CD8-positive, alpha-beta T cell (primary cell): ENCODE measurements at places on chromosomes 3 and 15.

- no peak for DNase-seq
Measured at GRCh38 chr3:114586119-114586518, 292.3 kb downstream of the TIGIT start.

- DNase-seq: no peak
Measured at GRCh38 chr3:119628816-119629445, 31.2 kb downstream of the PLA1A start.

DNA sequence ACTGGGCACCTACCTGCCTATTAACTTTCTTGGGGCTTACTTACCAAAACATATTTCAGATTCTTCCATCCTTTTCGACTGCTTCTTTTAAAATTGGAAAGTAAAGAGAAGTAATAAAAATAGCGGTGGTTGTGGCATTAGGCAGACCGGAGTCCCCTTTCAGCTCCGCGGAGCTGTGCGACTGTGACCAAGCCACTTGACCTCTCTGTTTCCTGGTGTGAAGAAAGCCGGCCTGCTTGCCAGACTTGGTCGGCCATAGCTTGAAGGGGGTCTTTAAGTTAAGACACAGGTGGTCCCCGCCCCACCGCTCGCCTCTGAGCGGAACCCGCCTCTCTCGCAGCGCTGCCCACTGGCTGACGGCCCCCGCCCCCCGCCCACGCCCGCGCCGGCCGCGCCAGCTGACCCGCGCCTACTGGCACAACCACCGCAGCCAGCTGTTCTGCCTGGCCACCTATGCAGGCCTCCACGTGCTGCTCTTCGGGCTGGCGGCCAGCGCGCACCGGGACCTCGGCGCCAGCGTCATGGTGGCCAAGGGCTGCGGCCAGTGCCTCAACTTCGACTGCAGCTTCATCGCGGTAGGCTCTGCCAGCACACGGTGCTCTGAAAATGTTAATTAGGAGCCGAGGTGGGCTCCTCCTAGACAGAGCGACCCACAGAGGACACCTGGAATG is 18.3 kb downstream of the NOX5 start:
- no peak for DNase-seq

DNA sequence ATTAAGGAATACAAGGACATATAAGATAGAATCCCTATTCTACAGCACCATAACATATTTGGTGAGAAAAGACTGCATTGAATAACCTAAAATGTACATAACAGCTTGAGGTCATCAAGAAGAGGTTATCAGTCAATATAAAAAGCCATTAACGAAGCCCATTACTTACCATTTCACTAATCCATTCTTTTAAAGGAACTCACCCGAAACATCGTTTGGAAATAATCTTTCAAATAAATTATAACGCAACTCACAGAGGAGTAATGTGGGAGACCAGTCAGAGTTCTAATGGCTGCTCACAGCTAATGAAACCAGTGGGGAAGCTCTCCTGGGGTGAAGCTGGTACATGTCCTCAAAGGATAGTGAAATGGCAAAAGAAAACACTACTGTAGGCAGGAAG is 188.4 kb downstream of the TBC1D5 start:
- DNase-seq: no peak

GRCh38 chr15:69298697-69299441 is at the start of gene PAQR5:
Gene PAQR5, plus strand, starts transcription at chr15:69298912. Its CDS starts 61,169 bp downstream, at chr15:69360081.
- no peak for DNase-seq

DNA sequence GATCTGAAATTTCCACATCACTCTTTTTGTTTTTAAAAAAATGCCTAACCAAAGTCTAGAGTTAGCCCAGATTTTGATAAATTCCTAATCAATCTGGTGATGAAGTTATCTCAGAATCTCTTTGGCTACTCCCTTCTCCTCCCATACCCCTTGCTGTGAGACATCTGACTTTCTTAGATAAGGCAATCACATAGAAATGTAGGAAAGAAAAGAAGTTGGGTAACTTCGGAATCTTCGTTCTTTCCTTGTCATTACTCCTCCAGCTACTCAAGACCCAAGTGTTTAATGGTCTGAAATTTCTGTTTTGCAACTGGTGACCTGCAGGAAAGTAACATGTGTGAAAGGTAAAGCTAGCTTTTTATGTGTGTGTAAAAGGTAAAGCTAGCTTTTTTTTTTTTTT is 37.8 kb downstream of the MYL3 start:
- no peak for DNase-seq

DNA sequence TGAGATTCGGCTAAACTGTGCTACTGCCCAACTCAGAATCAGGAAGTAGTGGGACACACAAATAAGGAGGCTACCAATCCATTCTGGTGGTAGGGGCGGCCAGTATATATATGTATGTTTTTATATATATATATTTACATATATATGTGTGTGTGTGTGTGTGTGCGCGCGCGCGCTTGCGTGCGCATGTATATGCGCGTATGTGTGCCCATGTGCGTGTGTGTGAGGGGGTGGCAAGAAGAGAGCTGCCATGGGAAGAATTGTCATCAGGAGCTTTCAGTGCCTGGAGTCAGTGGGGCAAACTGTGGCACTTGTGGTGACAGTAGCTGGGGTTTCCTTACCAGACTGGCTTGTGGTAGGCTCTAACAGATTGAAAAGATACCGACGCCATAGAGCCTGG is 26.5 kb downstream of the GXYLT2 start:
- DNase-seq: no peak

DNA sequence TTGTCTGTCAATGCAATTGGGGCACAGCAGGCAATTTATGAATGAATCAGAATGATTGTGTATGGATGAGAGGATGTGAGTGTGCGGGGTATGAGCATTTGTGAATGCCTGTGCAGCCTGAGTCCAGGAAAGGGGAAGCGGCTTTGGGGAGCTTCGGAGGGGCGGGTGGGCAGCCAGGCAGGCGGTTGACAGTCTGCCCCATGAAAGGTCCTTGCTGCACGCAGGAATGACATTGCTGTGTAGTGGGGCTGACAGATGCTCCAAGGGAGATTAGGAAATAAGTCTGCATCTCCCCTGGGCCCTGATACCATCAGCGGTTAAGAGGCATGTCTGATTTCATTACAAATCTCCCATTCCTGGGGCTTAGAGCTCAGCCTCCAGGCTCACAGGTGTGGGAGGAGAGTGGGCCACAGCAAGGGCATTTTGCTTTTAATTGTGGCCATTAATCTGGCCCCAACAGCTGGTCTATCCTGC is 26.4 kb upstream of the TSPAN3 start:
- DNase-seq: no peak

- no peak for DNase-seq
Measured at GRCh38 chr3:171838218-171838720, 4.9 kb upstream of the TMEM212 start.

DNA sequence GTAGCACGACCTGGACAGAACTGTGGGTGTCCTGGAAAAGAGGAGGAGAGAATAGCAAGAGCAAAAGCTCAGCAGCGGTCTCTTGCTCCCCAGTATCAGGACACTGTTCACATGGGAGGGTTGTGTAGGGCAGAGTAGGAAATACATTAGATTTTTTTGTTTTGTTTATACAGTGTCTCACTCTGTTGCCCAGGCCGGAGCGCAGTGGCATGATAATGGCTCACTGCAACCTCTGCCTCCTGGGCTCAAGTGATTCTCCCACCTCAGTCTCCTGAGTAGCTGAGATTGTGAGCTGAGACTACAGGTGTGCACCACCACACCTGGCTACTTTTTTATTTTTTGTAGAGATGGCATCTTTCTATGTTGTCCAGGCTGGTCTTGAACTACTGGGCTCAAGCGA is 53.3 kb downstream of the FNDC3B start:
- no peak for DNase-seq

DNA sequence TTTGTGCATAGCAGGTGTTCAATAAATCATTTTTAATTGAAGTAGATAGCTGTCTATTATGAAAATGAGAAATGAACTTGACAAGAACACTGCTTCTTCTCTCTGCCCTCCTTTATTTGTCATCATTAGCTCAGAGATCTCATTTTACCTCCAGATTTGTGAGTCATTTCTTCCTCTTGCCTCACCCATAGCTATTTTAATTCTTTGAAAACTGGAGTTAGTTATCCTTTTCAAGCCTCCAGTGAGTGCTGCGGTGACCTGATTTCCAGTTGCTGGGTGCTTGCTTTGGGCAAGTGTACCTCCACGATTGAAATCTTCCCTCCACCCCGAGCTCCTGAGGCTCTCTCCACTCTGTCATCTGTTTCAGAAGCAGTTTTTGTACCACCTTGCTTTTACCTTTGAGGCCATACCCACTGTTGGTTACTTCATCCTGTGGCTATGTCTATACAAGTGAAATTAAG is 114.6 kb downstream of the NFKBIZ start:
- no peak for DNase-seq

DNA sequence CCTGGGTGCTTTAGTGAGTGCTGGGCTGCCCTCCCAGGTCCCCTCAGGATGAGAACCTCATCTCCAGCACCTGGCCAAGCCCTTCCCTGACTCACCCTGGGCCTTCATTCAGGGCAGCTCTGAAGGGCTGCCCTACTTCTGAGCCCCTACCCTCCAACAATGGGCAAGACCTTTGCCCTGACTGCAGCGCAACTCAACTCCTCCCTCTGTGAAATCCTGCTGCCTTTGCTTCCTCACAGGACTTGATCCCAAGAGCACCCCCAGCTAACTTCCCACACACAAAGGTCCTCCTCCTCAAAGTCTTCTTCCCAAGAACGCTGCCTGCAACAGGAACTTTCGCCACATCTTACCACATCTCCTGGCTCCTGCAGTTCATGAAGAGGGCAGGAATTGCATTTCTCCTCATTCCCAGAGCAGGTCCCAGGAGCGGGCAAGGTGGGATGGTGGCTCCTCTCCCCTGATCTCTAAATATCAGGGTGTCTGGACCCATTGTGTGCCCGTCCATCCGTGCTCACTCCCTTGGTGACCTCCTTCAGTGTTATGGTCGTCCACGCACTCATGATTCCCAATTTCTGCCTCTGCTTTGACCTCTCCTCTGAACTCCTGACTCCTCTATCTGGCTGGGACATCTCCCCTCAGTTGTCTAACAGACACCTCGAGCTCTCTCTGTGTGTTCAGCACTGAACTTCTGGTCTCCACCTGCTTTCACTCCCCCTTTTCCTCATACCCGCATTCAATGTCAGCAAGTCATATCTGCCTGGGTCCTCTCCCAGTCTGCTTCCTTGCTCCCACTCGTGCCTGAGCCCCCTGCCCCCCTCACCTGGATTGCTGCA is 4.5 kb upstream of the SSUH2 start:
- DNase-seq: no peak

GRCh38 chr3:158407844-158408517 is 163.0 kb upstream of the MLF1 start:
- DNase-seq: no peak

GRCh38 chr15:74890665-74890960 is 771 bp downstream of the MPI start:
- DNase-seq: no peak

GRCh38 chr3:101638261-101638745 is 38.6 kb downstream of the ZBTB11 start:
- DNase-seq: no peak

DNA sequence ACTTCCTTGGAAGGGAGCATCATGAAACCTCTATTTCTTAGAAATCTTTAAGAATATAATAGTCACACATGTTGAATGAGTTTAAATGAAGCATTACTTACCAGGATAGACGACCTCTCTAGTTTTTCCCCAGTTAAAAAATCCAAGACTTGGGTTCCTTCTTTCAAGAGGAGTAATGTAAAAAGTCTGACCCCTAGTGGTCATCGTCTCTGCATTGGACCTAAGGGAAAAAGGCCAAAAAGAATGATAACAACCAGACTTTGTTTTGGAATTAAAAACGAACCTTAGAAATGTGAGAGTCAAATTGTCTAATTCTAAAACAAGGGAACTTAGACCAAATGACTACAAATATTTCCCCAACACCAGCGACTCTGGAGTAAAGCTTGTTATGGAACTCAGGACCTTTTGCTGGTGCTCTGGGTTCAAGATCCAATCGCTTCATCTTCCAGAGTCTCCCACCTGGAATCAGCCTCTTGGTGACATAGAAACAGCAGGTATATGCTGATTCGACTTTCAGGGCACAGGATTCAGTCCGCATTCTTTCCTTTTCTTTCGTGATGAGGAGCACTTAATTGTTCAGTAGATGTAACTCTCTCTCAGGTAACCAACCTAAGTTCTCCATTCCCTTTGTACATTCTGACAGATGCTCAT is 214.8 kb upstream of the TPRG1 start:
- peak; percentile 66 for DNase-seq

DNA sequence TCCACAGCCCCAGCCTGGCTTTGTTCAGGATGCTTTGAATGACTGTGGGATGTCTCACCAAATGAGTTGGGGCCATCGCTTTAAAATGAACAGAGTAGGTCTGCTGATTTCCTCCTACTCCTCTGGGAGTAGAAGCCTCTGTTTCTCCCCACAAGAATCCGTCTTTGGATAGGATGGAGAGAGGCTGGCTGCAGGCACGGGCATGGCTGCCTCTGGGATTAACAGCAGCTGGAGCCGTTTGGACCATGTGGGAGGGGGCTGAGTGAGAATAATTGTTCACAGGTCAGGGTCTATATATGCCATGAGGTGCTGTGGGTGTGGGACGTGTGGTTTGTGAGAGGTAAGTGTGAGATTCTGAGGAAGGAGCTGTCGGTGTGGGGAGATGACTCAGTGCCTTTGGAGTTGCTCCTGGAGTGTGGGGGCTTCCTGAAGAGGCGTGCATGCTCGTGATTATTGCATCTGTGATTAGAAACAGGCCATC is 48.0 kb upstream of the APEH start:
- no peak for DNase-seq

GRCh38 chr3:24387000-24387399 is 107.7 kb downstream of the THRB start:
- DNase-seq: no peak

DNA sequence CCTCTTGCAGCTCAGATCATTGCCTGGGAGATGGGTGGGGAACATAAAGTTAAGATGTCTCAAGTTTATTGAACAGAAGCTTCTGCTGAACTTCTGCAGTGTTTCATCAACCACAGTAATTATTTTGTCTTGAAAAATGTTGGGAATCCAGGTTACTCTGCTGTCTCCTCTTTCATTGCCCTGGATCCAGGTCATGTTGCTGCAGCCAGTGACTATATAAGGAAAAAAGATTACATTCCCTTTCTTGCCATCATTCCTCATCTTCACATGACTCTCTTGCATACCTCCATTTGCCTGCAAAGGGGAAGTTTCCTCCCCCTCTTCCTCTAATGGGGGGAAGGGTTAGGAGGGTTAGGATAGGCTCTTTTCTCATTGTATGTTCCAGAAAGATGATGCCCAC is 15.1 kb downstream of the GMNC start:
- no peak for DNase-seq
